OCI-M1 (cell line): ENCODE measurements at places on chromosomes 16 and 17.

- peak; percentile 43 for DNase-seq
Observed at GRCh38 chr17:37884516-37884915, 39.7 kb upstream of the TBC1D3K start.

DNA sequence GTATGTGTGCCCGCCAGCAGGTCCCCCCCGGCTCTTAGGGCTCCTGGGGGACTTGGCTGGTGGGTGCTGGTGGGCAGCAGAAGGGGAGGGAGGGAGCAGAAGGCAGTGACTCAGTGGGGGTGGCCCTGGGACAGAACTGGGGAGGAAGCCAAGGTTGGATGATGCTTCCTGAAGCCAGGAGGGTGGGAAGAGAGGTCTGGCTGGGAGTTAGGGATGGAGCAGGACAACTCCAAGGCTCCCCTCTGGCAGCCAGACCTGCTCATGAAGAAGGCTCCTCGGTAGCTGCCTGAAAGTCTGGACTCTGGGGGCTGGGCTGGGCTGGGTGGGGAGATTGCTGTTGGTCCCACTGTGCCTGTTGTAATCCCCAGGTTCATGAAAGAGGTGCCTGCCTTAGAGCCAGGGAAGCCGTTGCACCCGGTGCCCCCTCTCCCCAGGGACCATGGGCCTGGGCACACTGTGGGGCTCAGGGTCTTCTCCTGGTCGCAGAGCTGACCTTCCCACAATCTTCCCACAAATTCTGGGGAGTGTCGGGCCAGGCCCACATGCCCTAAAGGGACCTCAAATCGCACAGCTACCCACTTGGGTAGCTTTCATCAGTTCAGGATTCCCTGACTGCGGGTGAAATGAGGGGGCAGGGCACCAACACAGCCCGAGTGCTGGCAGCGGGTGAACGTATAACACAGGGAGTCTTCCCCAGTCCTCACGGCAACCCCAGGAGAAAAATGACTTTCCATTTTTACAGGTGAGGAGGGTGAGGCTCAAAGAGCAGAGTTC lies 1.1 kb upstream of the PLEKHG4 start:
- no peak for DNase-seq

- no peak for DNase-seq
Observed at GRCh38 chr17:41814195-41814594, 1.4 kb downstream of the FKBP10 start.

DNA sequence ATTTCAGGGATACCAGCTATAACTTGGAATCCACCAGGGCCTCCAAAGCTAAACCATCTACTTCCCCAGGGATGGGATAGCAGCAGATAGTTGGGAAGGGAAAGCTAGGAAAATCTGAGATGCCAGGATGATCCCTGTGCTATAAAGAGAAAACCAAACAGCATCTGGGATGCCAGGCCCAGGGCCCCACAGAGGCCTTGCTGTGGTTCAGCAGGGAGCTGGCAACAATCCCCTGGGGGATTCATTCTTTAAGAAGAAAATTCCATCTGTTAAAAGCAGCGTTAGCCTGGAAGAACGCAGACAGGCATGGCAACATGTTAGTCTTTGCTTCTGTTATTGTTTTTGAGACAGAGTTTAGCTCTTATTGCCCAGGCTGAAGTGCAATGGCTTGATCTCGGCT lies 16.6 kb downstream of the MYO18A start:
- DNase-seq: no peak

- peak; percentile 12 for DNase-seq
Observed at GRCh38 chr17:35788477-35789368, 6.7 kb downstream of the MMP28 start.

- no peak for DNase-seq
Observed at GRCh38 chr17:50203604-50204345, 2.3 kb upstream of the COL1A1 start.

GRCh38 chr17:58304750-58305486 lies 23.7 kb downstream of the TSPOAP1 start:
- DNase-seq: no peak

DNA sequence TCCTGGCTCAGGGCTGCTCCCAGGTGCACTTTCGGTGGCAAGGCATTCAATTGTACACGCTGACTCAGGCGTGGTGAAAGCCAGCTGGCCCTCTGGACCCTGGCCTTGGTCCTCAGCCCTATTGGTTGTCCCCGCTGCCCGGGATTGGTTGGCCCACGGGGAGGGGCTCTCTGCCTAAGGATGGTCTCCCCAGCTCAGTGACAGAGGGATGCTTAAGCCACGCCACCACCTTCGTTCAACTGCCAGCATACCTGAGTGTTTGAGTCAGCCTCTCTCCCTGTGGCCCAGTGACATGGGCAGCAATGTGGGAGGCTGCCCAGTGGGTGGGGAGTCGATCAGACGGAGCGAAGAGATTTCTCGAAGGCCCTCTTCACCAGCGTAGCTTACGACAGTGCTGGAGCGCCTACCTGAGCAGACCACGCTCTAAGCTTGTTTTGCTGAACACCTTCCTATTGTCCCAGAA lies 30.3 kb downstream of the IRF8 start:
- DNase-seq: no peak

DNA sequence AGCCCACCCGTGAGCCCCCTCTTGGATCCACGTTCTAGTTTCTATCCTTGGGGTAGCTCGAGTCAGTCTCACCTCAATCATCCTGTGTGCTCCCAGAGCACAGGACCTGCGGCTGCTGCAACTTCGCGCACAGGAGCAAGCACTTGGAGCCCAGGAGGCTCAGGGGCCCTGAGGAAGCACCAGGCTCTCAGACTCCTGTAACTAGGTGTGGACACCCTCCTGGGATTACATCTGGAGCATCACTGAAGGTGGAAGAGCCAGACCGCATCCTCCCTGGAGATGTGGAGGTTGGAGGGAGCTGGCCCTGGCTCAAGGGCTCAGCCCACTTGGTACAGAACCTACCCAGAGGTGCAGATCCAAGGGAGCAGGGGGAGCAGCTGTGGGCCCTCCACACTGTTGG lies 2.7 kb downstream of the HBQ1 start:
- no peak for DNase-seq

DNA sequence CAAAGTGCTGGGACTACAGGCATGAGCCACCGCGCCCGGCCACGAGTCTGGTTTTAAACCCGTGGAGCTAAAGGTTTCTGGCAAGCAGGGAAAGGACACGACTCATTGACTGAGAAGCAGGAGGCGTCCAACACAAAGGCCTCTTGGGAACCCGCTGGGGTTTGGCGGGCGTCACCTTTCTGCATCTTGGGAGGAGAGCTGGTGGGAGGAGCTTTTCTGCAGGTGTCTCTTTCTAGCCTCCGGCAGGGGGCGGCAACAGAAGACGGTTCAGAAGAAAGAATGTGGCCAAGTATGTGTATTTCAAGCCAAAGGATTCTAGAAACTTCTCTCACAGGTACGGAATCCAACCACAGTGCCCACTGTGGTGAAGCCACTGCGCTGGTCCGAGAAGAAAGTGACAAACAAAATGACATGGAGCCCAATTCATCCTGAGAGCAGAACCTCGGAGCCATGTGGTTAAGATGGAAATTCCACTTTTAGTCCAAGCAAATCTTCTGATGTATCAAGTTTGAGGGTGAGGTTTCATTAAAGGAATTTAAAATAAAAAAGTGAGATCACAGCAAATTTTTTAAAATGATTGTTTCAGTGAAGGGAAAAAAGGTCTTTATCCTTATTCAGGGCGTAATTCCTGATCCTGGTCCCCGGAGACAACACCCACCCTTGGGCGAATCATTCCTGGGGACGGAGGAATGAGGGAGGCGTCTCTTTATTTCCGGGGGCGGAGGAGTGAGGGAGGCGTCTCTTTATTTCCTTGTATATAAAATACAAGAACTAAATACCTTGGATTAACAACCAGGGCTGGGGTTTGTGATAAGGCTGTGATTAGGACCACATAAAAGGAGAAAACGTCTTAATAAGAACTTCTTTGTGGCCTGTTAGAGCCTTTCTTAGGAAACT lies 97.6 kb downstream of the MRM3 start:
- DNase-seq: peak; percentile 78

DNA sequence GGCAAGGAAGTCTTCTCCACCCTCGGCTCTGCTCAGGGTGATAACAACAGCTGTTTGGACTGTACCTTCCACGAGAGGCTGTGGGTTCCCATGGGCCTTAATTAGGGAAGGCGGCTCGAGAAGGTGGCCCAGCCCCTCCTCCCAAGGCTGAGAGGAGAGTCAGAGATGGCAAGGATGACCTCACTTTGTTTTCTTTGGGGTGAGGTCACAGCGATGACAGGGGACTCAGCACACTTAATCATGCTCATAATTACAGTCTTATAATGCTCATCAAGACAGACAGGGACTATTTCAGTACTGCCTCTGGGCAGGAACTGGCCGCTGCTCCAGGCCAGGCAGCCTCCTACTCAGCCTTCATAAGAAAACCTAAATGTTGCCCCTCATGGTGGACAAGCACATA lies 19.7 kb downstream of the WFDC1 start:
- DNase-seq: peak; percentile 11

DNA sequence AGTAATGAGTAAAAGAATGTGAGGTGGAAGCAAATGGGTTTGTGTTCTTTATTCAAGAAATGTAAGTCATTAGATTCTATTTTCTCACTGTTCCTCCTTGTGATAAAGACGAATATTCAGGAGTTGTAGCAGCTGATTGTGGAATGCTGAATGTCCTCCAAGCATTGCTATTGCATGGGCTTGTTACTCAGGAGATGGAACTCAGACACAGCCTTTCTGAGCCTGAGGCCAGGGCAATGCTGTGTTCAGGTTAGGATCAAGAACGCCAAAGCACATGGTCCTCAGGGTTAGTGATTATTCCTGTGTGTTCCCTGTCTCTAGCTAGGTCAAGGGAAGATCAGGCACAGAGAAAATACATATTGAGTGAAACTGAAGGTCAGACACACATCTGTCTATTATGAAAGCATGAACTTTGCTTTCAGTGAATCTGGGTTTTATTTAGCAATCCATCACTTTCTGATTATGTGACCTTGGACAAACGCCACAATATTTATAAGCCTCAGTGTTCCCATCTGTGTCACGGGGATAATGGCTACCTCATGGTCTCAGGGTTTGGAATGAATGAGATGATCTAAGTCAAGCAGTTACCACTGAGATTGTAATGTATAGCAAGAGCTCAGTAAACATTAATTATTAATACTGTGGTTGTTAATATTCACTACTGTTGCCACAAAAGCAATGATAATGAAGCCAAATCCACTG lies 426.8 kb upstream of the DYNLRB2 start:
- DNase-seq: no peak

- no peak for DNase-seq
Observed at GRCh38 chr16:84105301-84105815, 11.4 kb downstream of the MBTPS1 start.

- DNase-seq: no peak
Observed at GRCh38 chr16:81790277-81790676, 11.2 kb downstream of the PLCG2 start.

- DNase-seq: no peak
Observed at GRCh38 chr17:30997842-30998241, 27.0 kb downstream of the RNF135 start.

GRCh38 chr17:49383060-49383459 lies 21.0 kb upstream of the ZNF652 start:
- DNase-seq: no peak

GRCh38 chr16:30381291-30382041 lies 895 bp downstream of the SEPTIN1 start:
- DNase-seq: peak; percentile 29

GRCh38 chr16:64853551-64853950 lies 268.3 kb downstream of the CDH11 start:
- DNase-seq: no peak

GRCh38 chr17:73347351-73347750 lies 35.5 kb upstream of the CDC42EP4 start:
- no peak for DNase-seq

DNA sequence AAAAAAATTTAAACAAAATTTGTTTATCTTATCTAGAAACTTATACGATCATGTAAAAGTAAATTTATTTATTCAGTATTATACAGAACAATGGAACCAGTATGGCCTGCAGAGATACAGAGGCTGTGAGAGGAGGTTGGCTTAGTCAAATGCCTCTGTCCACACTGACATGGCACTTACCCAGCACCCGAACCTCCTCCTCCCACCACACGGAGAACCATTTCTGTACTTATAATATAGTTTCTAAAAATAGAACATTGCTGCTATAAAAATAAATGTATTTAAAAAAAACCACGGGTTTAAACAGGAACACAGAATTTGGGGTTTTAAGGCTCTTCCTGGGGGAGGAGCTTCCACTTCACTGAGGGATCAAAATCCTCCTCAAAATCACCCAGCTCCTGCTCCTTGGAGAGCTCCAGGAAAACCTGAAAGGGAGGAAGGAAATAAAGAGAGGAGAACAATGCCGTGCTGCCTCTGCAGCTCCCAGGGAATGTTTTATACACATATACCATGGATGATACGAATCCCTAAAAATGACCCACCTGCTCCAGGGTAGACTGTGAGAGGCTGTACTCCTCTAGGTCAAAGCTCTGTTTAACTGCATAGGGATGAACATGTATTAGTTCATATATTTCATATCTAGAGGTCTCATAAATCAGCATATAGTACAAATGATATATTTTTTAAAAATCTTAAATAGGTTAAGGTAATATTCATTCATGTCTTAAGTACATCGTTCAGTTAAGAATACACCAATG lies 87.3 kb downstream of the ABCA8 start:
- no peak for DNase-seq

DNA sequence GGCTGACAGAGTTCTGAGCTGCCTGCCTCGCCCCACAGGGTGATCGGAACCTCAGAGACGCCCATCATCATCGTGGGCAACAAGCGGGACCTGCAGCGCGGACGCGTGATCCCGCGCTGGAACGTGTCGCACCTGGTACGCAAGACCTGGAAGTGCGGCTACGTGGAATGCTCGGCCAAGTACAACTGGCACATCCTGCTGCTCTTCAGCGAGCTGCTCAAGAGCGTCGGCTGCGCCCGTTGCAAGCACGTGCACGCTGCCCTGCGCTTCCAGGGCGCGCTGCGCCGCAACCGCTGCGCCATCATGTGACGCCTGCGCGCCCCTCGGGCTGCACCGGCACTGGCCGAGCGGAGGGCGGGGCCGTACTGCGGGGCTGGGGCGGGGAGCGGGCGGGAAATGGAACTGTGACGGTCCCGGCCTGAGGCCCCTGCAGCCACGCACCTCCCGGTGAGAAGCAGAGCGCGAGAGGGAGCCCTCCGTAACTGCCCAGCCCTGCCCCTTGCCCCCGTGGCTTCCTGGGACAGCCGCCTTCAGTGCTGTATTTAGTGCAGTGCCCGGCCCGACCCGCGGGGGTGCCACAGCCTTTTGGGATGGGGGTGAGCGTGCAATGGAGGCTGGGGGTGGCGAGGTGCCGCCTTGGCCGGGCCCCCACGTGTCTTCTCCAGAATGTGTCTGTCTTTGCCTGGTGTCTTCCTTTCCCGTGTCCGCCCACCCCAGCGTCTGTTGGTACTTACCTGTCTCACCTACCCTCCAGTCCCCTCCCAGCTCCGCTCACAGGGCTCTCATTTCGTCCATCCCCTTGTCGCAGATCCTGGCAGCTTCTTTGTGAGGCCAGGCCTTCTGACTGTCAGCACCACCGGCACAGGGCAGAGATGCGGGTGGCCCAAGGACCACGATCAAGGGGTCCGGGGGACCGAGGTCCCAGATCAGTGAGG lies 9.8 kb downstream of the RASL10B start:
- DNase-seq: no peak
